Epithelial cell of proximal tubule (primary cell): ENCODE measurements at places on chromosomes 3 and 15. TPM values are rescaled to one million over a fixed set of nuclear protein-coding genes. Genes with fewer than 3 reads are reported as not detected.

Gene C3orf85
- not detected in 2 replicates for total RNA-seq

Gene RTP3
- total RNA-seq, result not detected in 2 replicates

DNA sequence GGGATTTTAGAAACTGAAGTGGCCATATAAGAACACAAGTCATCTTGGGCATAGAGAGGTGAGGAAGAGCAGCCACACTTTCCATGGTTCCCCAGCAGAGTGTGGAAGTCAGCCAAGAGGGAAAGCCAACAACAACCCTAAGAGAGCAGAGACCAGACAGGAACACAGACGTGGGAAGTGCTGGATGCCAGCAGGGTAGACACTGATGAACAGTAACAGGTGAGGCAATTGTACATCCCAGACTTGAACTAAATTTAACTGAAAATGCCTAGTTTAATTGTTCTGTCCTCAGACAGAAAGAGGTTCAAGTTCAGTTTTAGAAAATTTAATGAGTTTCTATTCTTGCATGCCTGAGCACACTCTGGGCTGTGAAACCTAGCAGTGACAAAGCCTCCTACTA is 212.1 kb downstream of the ATP8B4 start:
- DNase-seq, result no peak

- no peak for DNase-seq
Measured at GRCh38 chr3:181329024-181329423, 339.5 kb upstream of the DNAJC19 start.

DNA sequence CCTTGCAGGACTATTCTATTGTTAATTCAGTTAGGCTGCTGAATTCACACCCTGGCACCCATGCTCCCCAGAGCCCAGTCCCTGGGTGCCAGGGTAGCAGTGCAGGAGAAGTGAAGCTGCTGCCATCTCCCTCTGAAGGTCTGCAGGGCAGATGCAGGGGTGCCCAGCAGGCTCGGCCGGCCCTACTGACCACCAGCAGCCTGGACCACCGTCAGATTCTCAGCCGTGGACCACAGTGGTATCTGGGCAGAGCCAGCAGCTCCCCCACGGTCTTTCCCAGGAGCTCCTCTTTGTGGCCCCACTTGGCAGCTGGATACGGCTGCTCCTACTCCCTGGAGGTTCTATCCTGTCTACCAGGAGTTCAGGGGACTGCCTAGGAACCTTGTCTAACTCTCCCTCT is 46.8 kb downstream of the ALDH1L1 start:
- DNase-seq, result no peak

Gene SCG5
- 4.9 and 18.4 TPM in 2 replicates for total RNA-seq

DNA sequence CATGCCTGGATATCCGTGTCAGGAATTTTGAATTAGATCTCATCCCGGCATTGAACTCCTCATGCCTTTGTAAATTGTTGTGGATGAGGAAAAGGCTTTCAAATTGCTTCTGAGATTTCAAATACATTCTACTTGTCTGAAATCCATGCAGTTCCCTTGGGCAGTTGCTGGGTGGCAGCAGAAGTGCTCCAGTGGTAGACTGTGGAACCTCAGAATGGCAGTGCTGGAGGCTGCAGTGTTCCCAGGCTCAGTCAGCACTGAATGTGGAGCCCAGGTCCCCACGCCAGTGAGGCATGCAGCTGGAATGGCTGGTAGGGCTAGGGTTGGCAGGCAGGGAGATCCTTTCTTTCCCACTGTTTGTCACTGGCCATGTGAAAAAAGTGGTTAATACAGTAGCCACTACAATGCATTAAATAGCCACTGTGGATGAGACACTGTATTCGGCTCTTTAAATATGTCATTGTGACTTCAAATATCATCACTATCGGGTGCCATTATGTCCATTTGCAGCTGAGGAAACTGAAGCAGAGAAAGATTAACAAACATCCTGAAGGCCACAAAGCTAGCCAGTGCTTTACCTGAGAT is 98.6 kb downstream of the TPRG1 start:
- DNase-seq, result peak; percentile 50

DNA sequence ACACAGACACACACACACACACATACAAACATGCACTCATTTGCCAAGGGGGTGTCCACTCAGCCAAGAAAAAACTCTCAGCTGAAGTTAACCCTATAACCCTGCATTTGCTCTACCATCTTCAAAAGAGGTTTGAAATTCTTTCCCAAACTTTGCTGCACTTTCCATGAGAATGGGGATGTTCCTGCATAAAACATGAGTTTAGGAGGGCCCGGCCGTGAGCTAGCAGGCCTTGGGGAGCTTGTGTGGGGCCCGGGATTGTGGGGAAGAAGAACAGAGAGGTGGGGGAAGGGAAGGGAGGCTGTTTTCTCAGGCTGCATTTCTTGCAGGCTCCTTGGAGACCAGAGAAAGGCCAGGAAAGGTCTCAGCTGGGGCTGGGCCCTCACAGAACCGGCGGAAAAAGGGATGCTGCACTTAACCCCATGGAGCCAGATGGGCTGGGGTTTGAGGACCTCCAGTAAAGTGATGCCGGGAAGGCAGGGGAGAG is 40.8 kb downstream of the SEMA5B start:
- no peak for DNase-seq

DNA sequence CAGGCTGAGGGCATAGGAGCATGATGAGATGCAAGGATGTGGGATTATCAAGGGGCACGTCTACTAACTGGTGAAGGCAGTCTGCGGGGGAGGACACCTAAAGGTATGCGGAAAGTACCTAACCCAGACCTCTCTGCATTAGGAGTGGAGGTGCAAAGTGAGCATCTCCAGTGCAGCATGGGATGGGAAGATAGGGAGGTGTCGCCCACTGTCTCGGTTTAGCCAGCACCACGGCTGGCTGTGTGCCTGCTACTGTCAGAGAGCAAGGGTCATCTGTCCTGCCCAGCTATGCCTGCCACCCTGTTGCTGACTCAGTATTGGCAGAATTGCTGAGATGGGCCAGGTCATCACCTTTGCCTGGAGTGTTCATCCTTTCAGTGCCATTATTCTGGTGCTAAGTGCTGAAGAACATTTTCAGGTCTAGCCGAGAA is 40.1 kb downstream of the OXNAD1 start:
- no peak for DNase-seq

DNA sequence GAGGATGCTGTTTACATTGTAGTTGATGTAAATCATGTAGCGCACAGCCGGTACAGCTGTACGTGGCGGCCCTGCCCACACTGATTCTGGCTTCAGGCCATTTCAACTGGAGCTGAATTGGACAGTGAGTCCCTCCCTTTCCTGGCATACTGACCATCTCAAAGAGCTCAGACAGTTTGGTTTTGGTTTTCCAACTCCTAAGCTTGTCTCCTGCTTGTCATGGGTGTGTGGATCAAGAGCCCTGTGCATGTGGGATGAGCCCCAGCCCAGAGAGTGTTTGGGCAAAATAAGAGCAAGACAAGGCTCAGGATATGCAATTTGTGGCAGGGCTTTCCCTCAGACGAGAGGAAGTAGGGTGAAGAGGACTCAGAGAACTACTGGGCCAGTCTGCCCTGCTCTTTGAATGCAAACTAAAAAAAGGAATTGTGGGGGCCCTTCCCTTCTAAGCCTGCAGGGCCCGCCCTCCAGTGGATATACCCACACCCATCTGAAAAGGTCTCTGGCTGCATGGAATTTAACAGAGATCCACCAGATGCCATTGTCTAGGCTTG is 13.3 kb downstream of the ITGA11 start:
- DNase-seq, result no peak

Gene PLA2G4D
- total RNA-seq, result not detected in 2 replicates

GRCh38 chr3:142088522-142088921 is 60.8 kb downstream of the TFDP2 start:
- DNase-seq, result peak; percentile 70

GRCh38 chr15:83092309-83092976 is 15.0 kb upstream of the TM6SF1 start:
- no peak for DNase-seq

DNA sequence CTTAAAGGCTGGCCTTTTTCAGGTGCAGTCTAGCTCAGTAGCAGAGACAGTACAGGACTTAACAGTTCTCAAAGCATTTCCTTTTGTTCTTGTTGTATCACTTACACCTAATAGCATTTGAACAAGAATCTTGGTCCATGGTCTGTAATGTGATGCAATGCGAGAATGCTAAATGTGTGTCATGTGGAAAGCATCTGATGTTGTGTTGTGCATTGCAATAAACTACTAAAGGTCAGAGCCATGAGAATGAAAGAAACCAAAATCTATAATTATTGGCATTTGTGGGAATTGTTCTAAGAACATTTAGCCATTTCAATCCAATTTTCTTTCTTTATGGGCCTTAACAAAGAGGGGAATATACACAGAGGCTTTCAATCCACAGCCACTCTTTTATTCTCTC is 324.5 kb upstream of the ROBO2 start:
- no peak for DNase-seq

DNA sequence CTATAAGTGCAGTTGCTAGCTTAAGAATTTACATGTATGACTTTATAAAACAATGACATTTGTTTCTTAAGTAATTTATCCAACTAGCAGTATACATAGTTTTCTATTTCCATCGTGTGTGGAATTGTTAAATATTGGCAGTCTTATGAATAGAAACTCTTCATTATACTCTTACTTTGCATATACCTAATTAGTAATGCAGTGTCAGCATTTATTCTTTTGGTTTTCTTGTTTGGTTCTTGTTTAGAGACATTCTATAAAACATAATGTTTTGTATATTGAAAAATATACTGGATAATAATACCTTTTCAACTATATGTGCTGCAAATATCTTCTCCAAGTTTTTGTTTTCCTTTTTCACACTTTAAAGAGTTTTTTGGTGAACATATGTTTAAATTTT is 760.2 kb downstream of the VGLL3 start:
- DNase-seq, result no peak

GRCh38 chr3:133376810-133377209 is 23.0 kb upstream of the BFSP2 start:
- DNase-seq, result no peak
